Fibroblast of skin of left biceps (primary cell): ENCODE measurements at places on chromosomes 1 and 21.

DNA sequence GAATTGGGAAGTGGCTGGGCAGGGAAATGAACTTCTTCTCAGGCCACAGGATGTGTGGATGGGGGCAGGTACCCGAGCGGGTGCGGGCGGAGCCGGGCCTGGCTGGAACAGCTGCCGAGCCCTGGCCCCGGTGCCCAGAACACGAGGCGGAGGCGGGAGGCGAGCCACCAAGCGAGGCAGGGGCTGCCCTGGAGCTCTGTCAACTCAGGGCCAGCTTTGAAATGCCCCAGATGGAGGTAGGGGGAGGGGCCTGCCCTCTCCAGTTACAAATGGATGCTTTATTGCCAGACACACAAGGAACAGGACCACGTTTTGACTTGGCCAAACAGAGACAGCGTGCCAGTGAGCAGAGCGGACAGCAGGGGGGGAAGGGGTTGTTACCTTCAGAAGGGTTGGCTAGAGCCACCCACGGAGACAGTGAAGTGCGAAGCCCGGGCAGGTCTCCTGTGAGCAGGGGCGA is 240.4 kb downstream of the SDCCAG8 start:
- no peak for DNase-seq

DNA sequence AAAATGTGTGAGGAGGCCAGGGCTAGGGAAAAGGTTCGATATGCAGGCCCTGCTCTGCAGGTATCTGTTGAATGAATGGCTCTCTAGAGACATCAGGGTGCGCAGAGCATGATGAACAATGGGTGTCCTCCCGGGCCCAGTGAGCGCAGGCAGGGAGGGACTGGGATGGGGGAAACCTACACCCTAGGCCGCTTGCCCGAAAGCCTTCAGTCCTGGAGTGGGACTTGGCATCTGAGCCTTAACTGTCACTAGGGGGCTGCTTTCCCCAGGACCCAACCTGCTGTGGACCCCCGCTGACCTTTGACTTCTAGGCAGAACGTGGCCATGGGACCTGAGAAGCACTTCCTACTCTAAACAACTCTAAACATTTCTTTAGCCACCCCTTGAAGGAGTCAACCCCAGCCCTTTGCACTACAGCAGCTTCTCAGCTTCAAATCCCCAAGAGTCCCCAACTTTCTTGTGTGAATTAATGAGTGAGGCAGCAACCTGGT is 444 bp upstream of the MAP3K6 start:
- no peak for DNase-seq

DNA sequence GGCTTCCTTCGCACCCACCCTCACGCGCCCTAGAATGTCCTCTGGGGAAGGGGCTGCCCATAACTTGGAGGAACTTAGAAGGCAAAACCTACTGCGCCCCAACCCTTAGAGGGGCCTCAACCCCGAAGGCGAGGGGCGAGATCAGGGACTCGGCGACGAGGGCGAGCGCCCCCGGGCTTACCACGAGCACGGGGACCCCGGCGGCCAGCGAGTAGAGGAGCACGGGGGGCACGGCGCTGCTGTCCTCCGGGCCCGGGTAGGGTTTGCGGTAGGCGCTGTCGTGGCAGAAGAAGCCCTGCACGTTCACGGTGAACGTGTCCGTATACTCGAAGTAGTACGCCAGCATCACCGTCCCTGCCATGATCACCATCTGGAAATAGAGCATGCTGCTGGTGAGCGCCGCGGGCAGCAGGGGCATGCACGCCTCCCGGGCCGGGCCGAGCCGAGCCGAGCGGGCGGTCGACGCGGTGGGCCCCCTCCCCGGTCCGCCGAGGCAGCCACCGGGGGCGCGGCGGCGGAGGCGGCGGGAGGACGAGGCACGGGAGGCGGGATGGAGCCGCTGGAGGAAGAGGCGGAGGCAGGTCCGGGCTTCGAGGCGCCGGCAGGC is 304 bp downstream of the PLPPR5 start:
- no peak for DNase-seq

- no peak for DNase-seq
These were observed 7.0 kb downstream of the ARPC5 start for GRCh38 chr1:183628537-183628936.

- no peak for DNase-seq
These were observed 208.1 kb downstream of the RYR2 start for GRCh38 chr1:237250055-237250454.

DNA sequence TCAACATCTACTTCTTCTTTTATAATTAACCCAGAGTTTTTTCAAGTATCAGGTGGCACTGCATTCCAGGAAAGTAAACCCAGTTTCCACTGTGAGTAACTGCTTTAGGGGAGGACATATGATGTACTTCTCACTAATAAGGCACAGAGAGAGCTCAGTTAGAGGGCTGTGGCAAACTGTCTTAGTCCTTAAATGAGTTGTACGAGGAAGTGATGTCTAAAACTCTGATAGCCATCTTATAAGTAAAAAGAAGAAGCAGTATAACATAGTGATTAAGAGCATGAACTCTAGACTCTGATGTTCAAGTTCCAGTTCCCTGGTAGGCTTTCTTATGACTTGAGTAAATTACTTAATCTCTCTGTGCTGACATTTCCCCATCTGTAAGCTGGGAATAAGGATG is 58.7 kb upstream of the PTGS2 start:
- no peak for DNase-seq

DNA sequence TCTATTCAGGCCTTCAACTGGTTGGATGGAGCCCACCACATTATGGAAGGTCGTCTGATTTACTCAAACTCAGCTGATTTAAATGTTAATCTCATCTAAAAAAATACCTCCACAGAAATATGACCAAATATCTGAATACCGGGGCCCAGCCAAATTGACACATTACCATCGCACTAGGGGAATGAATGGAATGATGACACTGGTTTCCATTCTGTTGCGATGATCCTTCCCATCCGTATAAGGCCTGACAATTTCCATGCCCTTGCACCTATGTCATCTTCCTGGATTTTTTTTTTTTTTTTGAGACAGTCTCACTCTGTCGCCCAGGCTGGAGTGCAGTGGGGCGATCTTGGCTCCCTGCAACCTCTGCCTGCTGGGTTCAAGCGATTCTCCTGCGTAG is 397.5 kb downstream of the KIF26B start:
- no peak for DNase-seq

DNA sequence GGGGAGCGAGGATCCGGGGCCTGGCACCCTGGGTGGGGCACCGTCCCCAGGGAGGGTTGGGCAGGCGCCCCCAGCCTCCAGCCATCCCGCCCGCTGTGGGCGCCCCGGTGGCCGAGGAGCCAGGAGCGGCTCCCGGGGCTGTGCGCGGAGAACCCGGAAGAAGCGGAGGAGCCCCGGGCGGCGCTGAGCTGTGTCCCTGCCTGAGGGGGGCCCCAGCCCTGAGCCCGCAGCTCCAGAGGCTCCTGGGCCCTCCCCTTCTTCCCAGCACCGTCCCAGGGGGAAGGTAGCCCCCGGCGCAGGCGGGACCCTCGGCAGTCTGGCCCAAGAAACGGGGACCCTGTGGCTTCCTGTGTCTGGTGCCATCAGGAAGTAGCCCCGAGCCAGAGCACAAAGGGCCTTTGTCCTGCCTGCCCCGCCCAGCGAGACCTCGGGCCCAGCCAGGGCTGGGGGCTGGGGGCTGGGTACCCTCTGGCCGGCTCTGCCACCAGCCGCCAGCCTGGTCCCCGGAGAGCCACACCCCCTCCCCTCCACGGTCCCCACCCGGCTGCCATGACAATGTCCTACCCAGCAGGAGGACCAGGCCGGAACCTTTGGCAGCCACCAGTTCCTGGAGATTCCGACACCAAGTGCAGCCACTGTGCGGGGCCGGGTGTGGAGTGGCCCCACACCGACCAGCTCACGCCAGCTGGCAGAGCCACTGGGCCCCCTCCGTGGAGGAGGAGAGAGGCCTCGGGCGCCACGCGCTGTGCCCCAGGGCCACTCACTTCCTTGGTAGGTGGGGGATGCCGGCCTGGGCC is 15.6 kb upstream of the TTLL10 start:
- DNase-seq: no peak

- no peak for DNase-seq
These were observed 21.2 kb downstream of the PTPN22 start for GRCh38 chr1:113850127-113850796.

GRCh38 chr1:71311376-71311775 is 230.5 kb upstream of the ZRANB2 start:
- DNase-seq: no peak

DNA sequence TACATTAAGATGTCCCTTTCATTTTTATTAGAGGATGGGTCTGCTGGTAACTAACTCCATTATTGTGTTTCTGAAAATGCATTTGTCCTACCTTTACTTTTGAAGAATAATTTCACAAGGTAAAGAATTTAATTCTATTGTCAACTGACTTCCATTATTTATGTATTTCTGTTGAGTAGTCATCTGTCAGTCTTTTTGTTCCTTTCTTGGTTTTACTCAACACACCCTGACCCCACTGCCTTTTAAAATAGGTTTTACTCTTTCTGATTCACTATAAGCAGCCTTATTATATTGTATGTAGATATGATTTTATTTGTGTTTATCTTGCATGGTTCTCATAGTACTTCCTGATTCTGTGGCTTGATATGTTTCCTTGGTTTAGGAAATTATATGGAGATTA is 237.5 kb downstream of the TGFB2 start:
- no peak for DNase-seq

- DNase-seq: no peak
These were observed 25.2 kb upstream of the NKAIN1 start for GRCh38 chr1:31264790-31265386.

- DNase-seq: no peak
These were observed 48.0 kb upstream of the ACOT11 start for GRCh38 chr1:54500107-54500431.

- no peak for DNase-seq
These were observed 481.0 kb downstream of the OMA1 start for GRCh38 chr1:58065520-58065919.

DNA sequence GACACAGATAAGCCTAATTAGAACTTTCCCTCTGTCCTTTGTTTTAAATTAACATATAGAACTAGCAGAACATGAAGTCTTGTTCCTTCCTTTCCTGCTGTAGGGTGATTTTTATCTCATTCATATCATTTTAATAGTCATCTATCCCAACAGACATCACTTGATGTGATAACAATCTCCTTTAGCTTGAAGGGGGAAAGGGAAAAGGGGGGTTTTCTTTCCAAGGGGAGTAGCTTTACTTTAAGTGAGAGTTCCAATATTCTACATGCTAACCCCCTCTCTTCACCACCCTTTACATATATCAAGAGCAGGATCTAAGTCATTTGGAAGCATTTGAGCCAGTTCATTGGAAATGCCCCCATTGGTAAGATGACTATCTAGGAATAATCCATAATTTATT is 241.9 kb downstream of the HHIPL2 start:
- no peak for DNase-seq

- DNase-seq: no peak
These were observed 61.9 kb downstream of the WNT9A start for GRCh38 chr1:227885648-227886502.

DNA sequence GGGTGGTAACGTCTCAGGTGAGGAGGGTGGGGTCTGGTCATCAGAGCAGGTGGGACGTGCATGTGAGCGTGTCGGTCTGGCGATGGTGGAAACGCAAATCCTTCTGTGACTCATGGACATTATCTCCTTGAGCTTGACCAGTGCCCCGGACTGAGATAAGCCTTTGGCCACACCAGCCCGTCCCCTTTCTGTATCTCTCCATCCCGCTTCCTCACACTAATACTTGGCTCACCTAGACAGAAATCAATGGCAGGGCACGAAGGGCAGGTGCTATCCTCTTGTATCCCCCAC is 7.9 kb upstream of the AQP10 start:
- no peak for DNase-seq
